Activated T-cell treated with anti-CD3 and anti-CD28 coated beads, Interleukin-2, amount 50 U/mL, for 72 hours (primary cell): ENCODE measurements at places on chromosomes 4 and X. TPM values are rescaled to one million over a fixed set of nuclear protein-coding genes. Genes with fewer than 3 reads are reported as not detected.

- peak; percentile 92 for DNase-seq
Observed at GRCh38 chrX:16786139-16786790, at the start of gene TXLNG. Gene TXLNG, plus strand, starts transcription at chrX:16786466. Its CDS starts 22 bp downstream, at chrX:16786488.

PAGE1 gene
- not detected for total RNA-seq

HPSE gene
- total RNA-seq = 12.8 TPM

GRCh38 chr4:140718241-140718952, 37.8 kb downstream of the TBC1D9 start:
- DNase-seq = no peak

DNA sequence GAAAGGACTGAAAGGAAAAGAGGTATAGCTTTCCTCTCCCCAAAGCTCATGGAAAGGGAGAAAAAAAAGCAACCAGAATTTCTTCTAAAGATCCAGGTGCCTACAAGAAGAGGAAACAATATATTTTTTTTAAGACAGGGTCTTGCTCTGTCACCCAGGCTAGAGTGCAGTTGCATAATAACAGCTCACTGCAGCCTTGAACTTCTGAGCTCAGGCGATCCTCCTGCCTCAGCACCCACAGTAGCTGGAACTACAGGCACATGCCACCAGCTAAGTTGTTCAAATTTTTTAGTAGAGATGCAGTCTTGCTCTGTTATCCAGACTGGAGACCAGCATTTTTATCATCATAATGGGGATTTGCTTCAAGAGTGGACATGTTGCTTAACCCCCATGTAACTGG, 30.5 kb upstream of the BBS12 start:
- DNase-seq = no peak
